Stimulated activated CD8-positive, alpha-beta memory T cell treated with anti-CD3 and anti-CD28 coated beads, Interleukin-7, amount 100 ng/mL, for 1 hour (primary cell): ENCODE measurements at places on chromosomes 13 and 19.

DNA sequence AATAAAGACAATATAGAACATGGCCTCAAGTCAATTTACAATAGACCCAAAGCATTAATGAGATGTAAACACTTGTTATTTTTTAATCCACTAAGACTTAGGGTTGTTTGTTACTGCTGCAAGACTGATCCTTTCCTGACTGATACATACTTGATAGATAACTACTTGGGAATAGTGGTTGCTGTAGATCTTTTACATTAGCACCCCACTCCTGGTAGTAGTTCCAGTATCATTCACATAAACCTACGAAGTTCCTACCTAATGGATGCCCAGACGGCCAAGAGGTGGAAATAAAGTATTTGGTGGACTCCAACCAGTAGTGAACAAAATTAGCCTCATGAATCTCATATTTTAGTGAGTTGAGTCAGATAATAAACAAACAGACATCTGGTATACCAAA, 26.9 kb downstream of the ADGRE1 start:
- DNase-seq = no peak

DNA sequence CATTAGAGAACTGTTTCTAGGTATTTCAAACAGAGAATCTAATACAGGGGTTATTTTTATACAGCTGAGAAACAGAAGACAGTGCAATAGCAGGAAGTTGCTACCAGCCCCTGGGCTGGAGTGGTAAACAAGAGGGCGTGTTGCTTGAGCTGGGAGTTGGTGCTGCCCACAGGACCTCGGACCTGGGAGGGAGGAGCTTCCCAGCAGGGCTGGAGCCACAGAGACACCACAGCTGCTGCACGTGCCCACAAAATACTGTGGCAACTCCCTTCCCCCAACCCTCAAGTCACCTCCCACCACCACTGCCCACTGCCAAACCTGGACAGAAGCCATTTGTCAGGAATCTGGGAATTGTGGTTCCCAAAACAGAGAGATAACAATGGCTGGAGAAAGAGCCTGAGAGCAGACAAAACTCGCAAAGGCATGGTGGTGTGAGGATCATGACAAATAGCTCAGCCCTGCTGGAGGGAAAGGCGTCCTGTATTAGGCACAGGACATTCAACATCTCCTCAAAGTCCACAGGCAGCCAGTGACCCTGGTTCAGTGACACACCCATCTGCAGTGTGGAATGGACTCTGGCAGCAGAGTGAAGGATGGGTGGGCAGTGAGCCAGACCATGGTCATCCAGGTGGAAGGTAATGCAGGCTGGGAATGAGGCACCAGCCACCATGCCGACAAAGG, 57.2 kb downstream of the SPATA13 start:
- DNase-seq = no peak

DNA sequence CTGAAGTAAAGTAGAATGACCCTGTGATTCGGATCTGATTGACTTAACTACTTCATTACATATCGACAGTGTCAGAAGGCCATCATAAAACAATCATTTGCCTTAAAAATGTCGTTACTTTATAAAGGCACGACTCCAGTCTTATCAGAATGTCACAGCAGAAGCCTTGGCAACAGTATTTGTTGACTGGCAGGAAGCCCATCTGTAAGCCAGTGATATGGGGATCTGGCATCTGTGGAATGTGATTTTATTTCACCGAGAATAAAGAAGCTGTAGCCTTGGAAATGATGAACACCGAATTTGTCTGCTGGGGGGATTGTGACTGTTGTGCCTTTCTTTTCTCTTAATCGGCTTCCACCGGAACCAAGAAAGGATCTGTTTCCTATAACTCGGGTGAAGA, 362.5 kb downstream of the TDRD3 start:
- no peak for DNase-seq

- no peak for DNase-seq
Observed at GRCh38 chr13:98658131-98658530, 81.2 kb upstream of the STK24 start.

- no peak for DNase-seq
Observed at GRCh38 chr13:75251188-75251587, 230.8 kb downstream of the TBC1D4 start.

DNA sequence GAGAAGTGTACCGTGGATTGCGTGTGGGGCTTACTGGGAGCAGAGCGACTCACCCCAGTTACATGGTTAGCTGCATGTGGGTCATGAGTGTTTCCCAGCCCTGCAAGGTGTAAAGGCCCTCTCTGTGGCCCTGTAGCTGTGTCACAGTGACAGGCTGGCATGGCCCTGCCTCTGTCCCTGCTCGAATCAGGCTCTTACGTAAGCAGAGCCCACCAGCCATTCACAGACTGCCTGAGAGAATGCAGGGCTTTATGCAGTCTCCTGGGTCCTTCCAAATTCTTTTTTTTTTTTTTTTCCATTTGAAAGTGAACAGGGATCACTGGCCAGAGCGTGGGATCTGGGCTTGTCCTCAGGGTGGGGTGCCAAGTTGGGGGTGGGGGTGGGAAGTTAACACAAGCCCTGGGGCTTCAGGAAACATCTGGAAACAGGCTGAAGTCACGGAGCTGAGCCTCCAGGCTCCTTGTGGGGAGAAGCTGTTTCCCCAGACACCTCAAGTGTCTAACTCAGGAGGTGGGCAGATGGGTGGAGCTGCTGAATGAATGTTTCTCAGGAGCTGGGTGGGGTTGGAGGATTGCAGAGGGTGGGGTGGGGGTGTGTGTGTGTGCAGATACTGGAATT, 13.4 kb downstream of the TECR start:
- no peak for DNase-seq

GRCh38 chr19:2542341-2543069, 66.6 kb downstream of the GADD45B start:
- no peak for DNase-seq

DNA sequence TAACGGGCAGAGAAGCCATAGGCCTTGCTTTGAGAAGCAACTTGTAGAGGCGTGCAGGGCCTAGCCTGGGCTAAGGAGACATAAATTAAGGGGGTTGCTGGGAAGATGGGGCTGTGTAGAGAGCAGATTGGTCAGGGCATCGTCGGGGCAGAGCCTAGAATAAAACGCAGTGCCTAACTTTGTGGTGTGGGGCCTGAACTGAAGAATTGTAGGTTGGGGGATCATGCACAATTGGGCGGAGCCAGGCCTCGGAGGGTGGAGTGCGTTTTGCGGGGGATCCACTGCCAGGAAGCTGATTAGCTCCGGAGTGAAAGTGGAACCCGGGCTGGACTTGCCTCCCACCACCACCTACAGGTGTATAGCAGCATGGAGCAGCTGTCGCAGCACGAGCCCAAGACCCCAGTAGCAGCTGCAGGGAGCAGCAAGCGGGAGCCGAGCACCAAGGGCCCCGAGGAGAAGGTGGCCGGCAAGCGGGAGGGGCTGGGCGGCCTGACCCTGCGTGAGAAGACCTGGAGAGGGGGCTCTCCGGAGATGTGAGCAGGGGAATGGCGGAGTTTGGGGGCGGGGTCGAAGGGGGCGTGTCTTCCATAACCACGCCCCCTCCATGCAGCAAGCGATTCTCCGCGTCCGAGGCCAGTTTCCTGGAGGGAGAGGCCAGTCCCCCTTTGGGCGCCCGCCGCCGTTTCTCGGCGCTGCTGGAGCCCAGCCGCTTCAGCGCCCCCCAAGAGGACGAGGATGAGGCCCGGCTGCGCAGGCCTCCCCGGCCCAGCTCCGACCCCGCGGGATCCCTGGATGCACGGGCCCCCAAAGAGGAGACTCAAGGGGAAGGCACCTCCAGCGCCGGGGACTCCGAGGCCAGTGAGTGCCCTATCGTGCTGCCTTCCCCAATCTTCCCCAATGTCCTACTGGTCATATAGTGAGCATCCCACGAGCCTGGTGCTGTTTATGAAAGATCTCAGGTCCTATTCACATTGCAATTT, 13.8 kb downstream of the DNASE2 start:
- DNase-seq = peak; percentile 39

- no peak for DNase-seq
Observed at GRCh38 chr19:9156304-9156703, 16.1 kb downstream of the ZNF317 start.

DNA sequence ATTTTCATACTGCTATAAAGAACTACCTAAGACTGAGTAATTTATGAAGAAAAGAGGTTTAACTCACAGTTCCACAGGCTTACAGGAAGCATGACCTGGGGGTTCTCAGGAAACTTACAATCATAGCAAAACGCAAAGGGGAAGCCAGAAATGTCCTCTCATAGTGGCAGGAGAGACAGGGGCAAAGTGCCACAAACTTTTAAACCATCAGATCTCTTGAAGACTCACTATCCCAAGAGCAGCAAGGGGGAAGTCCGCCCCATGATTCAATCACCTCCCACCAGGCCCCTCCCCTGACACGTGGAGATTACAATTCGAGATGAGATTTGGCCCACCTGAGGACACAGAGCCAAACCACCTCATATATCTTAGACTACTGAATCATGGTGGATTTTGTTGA, 198.7 kb downstream of the KCTD12 start:
- DNase-seq = no peak

DNA sequence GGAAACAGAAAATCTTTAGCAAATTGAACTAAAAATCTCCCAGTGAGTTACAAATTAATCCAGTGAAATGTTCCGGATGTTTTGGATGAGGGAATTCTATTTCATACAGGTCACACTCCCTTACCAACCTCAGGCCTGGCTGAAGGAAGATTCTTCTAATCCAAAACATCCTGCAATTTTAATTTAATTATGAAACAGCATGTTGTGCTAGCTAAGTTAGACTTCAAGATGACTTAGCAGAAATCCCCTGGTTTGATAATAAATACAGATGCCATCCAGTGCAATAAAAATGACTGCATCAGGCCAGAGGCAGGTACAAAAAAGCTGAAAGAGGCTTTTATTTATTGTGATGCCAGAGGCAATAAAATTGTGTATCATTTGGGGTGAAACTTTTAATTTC, 96.7 kb upstream of the CLDN10 start:
- no peak for DNase-seq
